ENCODE measurements at places on chromosomes 1 and 21. TPM values are rescaled to one million over a fixed set of nuclear protein-coding genes. Genes with fewer than 3 reads are reported as not detected.

GRCh38 chr1:150582371-150582770, 3.0 kb upstream of the MCL1 start:
- DNase-seq = no peak

C4BPA gene
- not detected for total RNA-seq

- no peak for DNase-seq
These were observed 5.1 kb downstream of the FHAD1 start for GRCh38 chr1:15251857-15252835.

- DNase-seq = no peak
These were observed 13.9 kb downstream of the MYBPH start for GRCh38 chr1:203161703-203162102.

ZC3H12A gene
- 18.7 TPM for total RNA-seq

DNA sequence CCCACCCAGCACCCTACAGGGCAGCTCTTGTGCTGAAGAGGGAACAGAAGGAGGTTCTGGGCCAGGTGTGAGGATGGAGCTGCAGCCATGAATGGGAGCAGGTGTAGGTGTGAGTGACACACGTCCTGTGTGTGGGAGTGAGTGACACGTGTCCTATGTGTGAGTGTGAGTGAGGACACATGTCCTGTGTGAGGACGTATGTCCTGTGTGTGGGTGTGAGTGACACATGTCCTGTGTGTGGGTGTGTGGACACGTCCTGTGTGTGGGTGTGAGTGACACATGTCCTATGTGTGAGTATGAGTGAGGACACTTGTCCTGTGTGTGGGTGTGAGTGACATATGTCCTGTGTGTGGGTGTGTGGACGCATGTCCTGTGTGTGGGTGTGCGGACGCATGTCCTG, 26.4 kb downstream of the MEGF6 start:
- no peak for DNase-seq

MPZ gene
- 1.4 TPM for total RNA-seq

- peak; percentile 32 for DNase-seq
These were observed 143.0 kb downstream of the MRPL39 start for GRCh38 chr21:25464275-25464674.

DNA sequence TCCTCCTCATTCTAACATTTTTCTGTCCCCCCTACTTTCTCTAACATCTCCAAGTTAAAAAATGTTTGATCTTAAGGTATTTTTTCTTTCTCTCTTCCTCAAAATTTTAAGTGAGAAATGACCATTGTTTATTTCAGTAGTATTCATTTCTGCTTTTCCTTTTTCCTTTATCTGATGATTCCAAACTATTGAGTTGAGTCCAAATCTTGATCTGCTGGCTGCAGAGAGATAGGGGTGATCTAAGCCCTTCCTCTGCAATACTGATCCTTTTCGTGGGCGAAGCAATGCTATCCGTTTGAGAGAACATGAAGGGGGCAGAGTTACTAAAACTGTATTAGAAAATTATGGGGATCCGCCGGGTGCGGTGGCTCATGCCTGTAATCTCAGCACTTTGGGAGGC, 516 bp upstream of the NMNAT2 start:
- DNase-seq = no peak
